ENCODE measurements at places on chromosomes 3 and 15.
A peak's percentile ranks its signal among the peaks of the same experiment; 100 is the strongest.

DNA sequence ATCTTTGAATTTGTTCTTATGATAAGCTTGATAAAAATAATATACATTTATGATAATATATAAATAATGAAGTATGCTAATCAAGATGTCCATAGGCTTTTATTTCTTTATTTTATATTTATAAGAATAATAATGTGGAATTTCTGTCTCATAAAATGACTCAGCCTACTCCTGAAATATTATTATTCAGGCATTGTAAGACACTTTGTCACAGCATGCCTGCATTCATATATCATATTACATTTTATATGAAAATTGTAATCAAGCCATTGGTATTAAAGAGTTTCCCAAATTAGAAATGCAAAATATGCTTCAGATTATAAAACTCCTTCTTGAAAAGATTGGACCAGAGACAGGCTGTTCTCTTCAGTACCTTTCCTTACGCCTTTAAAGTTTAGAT lies 1303.7 kb upstream of the CADM2 start:
- DNase-seq = no peak

- DNase-seq = no peak
These were observed 24.5 kb downstream of the CD86 start for GRCh38 chr3:122079524-122080206.

DNA sequence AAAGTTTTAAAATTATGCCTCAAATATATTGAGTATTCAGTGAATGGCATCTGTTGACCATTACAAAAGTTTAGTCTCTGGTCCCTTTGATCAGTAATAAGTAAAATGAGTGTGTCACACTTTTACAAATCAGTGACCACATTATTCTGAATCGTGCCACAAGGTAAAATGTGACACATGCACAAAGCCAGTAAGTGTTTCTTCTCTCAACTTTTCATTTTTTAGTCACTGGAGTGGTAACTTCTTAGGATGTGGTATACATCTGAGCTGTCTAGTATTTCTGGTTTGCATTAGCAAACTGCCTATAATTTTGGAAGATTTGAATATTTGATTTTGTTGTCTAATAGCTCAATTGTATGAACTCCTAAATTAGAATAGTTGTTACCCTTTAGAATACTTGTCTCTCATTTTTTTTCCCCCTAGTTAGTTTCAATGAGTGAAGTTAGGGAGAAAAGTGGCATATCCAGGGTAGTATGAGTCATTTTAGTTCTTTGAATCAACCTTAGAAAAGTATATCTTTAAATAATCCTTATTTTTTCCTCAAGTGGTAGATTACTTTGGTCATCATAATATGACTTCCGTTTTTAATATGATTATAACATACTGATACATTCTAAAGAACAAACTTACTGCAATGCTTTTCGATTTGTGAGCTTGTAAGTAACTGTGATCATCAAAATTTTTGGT lies 18.1 kb downstream of the DNAJC13 start:
- no peak for DNase-seq

- DNase-seq = no peak
These were observed 1.5 kb downstream of the CYP1A1 start for GRCh38 chr15:74723754-74724334.

GRCh38 chr3:98786364-98787006 lies 23.3 kb downstream of the ST3GAL6 start:
- DNase-seq = no peak

- DNase-seq = no peak
These were observed 230.2 kb upstream of the EIF1B start for GRCh38 chr3:40079203-40079846.

DNA sequence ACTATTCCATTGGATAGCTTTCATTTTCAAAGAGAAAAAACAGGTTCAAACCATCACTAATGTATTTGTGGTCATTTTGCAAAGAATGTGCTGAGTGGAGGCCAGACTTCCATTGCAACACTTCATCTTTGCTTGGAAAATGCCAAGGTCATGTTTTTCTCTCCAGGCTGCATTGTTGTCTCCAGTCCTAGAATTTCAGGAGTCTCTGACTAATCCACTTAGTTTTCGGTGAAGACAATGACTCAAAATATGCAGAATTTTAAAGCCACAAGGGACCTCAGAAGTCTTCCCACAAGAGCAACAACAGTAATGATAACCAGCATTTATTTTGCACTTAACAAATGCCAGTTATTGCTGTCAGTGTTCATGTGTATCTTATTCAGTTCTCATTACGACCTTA lies 277.0 kb downstream of the RYR3 start:
- DNase-seq = no peak

- no peak for DNase-seq
These were observed 17.7 kb downstream of the SH2D7 start for GRCh38 chr15:78110096-78110495.

DNA sequence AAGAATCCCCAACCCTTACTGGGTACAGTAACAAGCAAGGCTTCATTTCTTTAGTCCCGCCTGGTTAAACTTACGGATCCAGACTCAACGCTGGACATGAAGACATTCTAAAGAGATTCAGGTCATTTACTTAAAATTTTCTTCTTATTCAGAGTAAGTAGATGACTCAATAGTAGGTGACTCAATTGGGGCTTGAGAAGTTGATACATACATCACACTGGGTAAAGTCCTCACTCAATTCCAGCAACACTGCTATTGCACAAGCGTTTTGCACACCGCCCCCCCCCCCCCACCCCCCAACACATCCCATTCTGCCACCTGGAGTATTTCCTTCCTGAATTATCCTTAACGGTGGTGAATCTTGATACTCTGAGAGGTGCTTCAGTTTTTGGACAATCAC lies 610.0 kb downstream of the FOXP1 start:
- no peak for DNase-seq

- no peak for DNase-seq
These were observed 60.6 kb downstream of the CYP11A1 start for GRCh38 chr15:74306781-74307217.

GRCh38 chr15:62870216-62870615 lies 172.3 kb upstream of the TPM1 start:
- no peak for DNase-seq

DNA sequence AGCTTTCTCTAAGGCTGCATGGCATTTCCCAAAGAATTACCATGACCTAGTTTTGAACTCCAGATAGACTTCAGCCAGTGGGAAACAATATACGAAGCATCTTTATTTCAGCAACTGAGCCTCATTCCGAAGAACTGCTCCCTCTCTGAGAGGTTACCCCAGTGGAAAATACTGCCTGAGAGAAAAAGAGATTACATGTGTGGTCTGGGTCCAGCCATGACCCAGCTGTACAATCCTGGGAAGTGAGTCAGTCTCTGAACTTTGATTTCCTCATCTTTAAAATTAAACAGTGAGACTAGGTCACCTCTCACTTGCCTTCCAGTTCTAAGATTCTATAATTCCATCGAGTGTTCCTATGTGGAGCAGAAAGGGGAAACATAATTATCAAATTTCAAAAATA lies 42.4 kb downstream of the TNIK start:
- DNase-seq = no peak

DNA sequence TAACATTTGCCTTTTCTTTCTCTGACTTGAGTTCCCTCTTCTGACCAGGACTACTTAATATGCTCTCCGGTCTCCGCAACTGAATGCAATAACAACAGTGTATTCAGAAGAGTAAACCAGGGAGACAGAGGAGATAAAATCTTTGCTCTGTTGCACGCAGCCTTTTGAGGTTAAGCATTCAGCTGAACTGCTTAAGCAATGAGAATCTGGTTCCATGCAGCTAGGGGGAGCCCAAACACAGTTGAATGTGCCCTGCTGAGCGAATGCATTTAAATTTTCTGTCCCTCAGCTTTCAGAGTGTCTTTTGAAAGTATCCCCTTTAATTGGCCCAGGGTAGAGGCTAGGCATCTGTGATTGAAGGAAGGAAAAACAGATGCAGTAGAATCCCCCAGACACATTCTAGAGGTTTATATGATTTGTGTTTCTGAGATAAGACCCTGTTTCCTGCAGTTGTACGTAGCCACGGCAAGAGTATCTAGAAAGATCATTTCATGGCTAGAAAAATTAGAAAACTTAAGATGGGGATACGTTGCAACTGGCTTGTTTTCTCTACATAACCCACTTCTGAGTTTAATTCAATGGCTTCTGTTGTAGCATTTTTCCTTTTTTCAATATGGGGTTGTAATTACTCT lies 309.6 kb downstream of the TUSC7 start:
- DNase-seq = peak; percentile 48

DNA sequence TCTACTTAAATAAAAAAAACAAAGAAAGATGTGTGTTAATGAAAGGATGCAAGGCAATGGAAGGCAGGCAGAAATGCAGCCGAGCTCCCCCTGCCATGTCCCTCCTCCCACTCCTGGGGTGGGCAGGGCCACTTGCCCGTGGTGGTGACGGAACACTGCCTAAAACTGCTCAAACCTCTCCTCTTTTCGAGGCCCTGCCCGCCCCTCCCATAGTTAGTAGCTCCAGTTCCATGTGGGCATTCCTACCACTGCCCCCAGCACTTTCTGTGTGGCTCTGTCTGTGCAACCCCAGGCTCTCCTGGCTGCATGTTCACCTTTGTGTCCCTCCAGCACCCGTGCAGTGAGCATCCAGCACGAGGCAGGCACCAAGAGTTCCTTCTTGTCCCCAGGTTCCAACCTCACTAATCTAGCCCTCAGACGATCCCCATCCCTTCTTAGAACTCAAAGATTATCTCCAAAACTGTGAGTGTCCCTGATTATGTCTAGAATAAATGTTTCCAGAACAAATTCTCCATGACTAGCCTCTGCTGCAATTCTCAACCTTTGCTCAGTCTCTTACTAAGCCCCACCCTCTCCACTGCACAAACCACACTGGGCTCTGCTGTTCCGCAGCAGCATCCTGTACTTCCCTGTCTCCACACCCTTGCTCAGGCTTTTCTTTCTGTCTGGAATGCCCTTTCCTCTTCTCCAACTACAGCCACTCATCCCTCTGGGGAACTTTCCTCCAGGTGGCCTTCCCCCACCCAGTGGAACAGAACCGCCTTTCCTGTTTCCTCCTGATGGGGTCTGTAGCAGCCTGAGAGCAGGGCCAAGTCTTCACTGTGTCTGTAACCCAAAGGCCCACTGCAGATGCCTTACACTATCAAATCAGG lies 32.6 kb upstream of the SPTBN5 start:
- no peak for DNase-seq

DNA sequence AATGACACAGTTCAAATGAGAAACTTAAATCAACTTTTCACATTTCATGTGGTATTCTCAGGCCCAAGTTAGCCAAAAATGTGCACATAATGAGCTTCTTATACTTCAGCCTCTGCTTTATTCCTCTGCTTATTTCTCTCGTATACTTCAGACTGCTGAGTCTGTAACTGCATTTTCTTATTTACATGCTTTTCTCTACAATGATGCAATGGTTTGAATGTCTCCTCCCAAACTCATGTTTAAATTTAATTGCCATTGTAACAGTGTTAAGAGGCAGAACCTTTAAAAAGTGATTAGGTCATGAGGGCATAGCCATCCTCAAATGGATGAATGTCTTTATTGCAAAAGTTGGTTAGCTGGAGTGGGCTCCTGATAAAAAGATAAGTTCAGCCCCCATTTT lies 184.2 kb downstream of the SUCLG2 start:
- DNase-seq = no peak

DNA sequence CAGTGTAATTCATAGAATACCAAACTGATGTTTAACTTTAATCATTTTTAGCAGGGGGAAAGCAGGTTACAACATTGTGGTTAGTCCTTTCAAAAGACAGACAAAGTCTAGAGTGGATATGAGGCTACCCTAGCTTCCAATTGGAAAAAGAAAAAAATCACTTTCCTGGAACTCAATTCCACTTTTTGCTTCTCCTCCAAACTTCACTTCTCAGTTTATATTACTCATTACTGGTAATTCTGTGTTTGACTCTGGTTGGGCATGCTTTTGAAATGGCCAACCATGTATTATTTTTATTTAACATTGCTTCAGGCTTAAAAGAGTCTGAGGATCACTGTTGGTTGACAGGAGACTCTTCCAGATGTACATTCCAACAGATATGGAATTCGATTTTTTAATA lies 84.8 kb downstream of the RAP2B start:
- DNase-seq = no peak

- no peak for DNase-seq
These were observed 142.8 kb downstream of the EDEM1 start for GRCh38 chr3:5330152-5330810.

DNA sequence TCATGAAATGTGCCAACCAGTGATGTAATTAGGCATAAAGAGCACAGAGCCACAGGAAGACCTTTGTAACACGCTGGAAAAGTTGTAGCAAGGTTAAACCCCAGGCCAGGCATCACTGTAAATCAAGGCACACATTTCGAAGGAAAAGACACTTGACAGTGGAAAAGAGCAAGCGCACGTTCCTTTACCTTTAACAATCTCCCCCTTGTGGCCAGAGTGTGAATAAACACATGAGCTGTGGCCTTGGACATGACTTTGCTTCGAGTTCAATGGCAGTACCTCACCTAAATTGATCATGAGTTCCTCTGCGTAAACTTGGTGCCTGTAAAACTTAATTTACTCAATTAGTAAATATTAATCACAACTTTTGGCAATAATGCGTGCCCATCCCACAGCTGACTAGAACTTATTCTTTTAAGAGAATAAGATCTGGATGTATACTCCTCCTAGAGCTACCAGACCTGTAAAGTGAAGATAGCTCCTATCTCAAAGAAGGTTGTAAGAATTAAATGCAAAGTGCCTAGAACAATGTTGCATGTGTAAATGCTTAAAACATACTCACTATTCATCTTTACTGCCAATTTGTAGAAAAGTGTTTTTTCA lies 757.0 kb upstream of the NECTIN3 start:
- peak; percentile 23 for DNase-seq

- no peak for DNase-seq
These were observed 1240.2 kb upstream of the ALCAM start for GRCh38 chr3:104126463-104126862.

GRCh38 chr3:172034786-172035685 lies 4.3 kb upstream of the FNDC3B start:
- DNase-seq = no peak

- peak; percentile 65 for DNase-seq
These were observed 58.2 kb upstream of the FLNB start for GRCh38 chr3:57949785-57950615.

DNA sequence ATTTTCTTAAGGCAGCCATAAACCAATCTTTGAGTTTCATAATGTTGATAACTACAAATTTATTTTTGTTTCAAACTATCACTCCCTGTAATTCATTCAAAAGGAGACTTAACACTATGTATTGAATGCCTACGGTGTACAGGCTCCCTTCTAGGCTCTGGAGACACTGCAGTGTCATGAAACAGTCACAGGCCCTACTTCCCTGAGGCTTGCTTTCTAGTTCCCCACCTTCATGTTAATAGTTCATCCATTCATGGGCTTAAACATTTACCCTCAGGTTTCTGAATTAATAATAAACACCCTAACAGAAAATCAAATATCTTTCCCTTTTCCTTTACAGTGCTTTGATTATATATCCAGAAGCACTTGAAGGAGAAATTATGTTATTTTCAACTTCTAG lies 168.7 kb downstream of the CHL1 start:
- DNase-seq = no peak
